NCI-H460 (cell line): ENCODE measurements at places on chromosomes 7 and 10.
A peak's percentile ranks its signal among the peaks of the same experiment; 100 is the strongest.

DNA sequence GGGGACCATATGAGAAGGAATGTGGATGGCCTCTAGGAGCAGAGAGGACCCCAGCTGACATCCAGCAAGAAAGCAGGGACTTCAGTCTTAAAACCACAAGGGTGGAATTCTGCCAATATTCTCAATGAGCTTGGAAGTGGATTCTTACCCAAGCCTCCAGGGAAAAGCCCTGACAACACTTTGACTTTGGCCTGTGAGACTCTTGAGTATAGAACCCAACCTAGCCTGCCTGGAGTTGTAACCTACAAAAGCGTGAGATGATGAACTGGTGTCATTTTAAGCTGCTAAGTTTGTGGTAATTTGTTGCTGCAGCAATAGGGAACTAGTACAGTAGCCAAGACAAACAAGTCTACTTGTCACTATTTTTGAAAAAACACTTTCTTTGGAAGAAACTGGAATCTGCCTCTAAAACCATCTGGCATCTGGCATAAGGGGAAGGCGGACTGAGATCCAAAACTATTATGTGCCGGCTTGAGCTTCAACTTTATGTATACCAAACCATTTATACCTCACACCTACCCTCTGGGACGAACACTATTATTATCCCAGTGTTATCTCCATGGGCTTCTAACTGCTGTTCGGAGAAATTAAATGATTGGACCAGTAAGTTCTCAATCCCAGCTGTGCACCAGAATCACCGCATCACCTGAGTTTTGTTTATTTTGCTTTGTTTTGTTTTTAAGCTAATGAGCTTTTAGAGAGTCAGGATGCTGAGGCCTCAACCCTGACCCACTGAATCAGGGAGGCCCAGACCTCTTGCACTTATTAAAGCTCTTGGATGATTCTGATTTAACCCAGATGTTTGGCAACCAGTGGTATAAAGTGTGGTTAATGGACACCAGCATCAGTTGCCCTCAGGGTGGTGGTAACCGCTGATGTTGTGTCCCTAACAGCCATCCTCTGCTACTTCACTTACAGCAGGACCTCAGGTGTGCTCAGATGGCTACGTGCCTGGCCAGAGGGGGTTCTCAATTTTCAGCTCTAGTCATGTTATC is 83.0 kb downstream of the C1GALT1 start:
- DNase-seq, result no peak

- no peak for DNase-seq
These were observed 811 bp upstream of the ARHGAP12 start for GRCh38 chr10:31929261-31930022.

GRCh38 chr7:151244196-151244840 is 4.2 kb downstream of the SMARCD3 start:
- peak; percentile 47 for DNase-seq

DNA sequence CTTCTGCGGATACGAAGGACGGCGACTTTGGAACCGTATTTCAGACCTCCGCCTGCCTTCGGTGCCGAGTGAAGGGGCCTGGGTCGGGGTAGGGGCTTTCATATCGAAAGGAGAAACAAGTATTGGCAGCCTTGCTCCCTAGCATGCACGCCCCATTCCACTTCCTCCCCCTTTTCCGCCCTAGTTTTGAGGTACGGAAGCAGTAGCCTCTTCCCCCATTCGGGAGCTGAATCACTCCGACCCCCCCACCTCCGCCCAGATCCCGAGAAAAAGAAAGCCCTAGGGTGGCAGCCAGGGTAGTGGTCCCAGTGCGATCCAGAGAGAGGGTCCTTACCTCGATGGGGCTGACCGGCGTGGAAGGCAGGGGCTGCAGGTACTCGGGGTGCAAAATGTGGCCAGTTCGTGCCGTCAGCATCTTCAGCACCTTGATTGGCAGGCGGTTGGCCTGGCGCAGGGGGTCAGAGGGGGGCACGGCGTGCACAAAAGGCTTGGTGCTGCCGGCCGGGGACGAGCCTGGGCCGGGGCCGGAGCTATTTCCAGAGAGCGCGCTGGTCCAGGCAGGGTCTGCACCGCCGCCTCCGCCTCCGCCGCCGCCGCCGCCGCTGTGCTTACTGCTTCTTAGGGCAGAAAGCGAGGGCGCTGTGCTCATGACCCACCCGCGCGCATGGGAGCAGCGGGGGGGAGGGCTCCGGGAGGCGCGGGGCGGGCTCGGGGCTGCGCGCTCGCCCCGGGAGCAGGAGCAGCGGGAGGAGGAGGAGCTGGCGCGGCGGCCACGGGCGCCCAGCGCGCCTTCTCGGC is 594 bp downstream of the ZNF503 start:
- DNase-seq, result no peak

DNA sequence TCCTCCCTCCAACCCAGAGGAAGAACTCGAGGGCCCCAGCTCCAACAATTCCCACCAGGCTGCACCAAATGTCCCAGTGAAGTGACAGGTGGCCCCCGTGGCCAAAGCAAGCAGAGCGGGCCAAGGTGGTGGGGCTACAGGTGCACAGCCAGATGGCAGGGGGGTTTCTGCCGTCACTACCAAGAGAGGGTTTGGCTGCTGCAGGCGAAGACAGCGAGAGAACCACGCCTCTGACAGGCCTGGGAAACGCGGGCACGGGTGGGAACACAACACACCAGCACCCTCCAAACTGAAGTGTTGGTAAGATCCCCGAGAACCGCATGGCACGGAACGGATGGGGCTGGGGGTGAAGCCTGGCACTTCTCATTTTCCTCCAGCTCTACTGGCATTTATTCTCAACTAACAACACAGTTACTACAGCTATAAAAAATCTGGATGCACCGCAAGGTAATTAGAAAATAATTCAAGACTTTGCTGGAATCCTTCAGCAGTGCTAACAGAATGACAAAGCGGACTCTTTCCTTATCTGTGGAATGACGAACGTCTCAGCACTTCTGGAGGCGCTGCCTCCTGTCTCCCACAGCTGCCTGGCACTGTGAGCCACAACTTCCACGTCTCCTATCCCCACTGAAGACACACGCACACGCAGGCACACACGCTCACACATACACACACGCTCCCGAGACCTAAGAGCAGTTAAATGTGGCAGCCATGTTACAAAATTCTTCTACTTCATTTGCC is 167.9 kb downstream of the TCERG1L start:
- DNase-seq, result no peak

DNA sequence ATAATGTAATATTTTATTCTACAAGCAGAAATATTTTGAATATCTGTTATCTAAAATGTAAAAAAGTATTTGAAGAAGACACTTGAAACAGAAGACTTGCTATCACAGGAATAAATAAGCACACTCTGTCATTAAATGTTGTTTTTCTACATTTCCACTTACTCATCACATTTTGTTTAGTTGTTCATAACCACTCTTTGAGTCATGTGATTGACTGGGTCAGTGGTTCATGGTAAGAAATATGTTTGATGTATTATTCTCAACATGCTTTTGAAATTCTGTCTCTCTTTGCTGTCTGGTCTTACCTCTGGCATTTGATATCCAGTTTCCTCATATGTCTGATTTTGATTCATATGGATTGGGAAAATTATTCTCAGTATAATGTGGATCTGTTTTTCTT is 171.8 kb downstream of the SUGCT start:
- no peak for DNase-seq

DNA sequence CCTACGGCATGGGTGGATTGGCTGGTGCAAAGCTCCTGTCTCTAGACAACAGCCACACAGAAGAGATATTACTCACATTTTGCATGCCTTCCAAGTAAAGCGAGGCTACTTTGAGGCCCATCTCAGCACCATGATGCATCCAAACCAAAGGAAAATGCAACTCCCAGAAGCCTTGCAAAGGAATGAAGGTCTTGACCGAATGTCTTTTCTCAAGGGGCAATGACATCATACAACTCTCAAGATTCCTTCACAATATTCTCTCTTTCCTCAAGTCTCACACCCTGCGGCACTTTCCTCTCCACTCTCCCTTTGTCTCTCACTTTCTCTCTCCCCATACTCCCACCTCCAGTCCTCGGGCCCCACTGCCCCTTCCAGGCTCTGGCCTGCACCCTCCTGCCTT is 44.8 kb upstream of the CPXM2 start:
- DNase-seq, result no peak

DNA sequence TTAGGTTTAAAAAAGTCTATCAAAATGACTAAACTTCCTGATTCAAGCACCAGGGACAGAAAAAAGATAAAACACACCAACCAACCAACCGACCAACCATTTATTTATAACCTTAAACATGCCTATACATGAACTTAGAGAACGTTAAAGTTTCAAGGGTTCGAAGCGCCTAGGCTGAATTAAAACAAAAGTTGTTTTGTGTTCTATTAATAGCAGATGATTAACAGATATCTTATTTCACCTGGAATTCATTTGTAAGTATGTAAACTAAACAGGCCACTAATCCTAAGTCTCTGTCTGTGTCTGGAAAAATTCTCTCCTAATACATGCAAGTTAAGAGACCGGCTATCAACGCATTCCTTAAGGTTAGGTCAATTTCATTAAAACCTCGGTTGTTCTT is 1.4 kb downstream of the BAIAP2L1 start:
- no peak for DNase-seq

- no peak for DNase-seq
These were observed 6.6 kb upstream of the PON1 start for GRCh38 chr7:95330961-95331337.

- no peak for DNase-seq
These were observed 97.7 kb upstream of the PDLIM1 start for GRCh38 chr10:95388539-95388938.
